Left colon (tissue), 2 donors: ENCODE measurements at places on chromosomes 7 and 10. TPM values are rescaled to one million over a fixed set of nuclear protein-coding genes. Genes with fewer than 3 reads are reported as not detected.
A peak's percentile ranks its signal among the peaks of the same experiment; 100 is the strongest.

DNA sequence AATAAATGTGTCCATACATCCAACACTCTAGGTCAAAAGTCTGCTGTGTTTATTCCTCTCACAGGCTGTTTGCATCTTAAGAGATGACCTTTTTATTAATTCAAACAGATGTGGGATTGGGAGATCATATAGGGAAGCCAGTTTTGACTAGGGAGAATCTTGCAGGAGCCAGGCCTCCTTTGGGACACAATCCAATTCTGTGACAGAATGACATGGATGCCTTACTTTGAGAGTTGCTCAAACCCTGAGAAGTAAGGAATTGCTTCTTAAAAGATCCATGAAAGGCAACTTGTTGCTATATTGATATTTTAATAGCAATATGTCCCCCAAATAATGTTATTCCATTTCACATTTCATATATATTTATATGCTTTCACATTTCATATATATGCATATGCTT, 53.5 kb upstream of the CACNB2 start:
- no peak for DNase-seq

- DNase-seq = no peak
These were observed 177.3 kb downstream of the PHTF2 start for GRCh38 chr7:77975672-77976480.

- no peak for DNase-seq
These were observed 86.0 kb downstream of the LARP4B start for GRCh38 chr10:845526-845925.

GRCh38 chr10:17053513-17053912, 76.1 kb downstream of the CUBN start:
- no peak for DNase-seq

- no peak for DNase-seq
These were observed 246.4 kb upstream of the GRB10 start for GRCh38 chr7:51029131-51029530.

GRCh38 chr7:4714767-4715409, 32.8 kb downstream of the FOXK1 start:
- no peak for DNase-seq

DNA sequence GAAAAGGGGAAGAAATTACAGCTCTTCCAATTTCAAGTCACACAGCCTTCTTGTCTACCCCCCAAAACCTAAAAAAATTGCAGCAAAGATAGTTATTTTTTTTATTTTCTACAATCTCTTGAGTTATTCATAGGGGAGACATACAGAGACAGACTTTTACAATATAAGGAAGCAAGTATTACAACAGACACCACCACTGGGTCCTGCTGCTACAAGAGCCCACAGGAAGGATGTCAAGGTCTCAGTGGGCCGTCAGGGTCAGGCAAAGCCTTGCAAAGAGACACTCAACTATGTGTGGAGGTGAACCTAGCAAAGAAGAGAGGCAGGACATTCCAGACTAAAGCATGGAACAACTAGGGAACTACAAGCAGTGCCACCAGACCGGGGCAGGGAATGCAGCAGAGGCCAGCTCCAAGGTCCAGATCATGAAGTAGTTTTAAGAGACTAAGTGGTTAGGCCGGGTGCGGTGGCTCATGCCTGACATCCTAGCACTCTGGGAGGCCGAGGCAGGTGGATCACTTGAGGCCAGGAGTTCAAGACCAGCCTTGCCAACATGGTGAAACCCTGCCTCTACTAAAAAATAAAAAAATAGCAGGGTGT, 28.2 kb upstream of the ZCCHC24 start:
- DNase-seq = no peak

GRCh38 chr10:30026080-30026479, 33.3 kb downstream of the JCAD start:
- DNase-seq = no peak

- no peak for DNase-seq
These were observed 465.2 kb downstream of the MDFIC start for GRCh38 chr7:115387137-115387536.

DNA sequence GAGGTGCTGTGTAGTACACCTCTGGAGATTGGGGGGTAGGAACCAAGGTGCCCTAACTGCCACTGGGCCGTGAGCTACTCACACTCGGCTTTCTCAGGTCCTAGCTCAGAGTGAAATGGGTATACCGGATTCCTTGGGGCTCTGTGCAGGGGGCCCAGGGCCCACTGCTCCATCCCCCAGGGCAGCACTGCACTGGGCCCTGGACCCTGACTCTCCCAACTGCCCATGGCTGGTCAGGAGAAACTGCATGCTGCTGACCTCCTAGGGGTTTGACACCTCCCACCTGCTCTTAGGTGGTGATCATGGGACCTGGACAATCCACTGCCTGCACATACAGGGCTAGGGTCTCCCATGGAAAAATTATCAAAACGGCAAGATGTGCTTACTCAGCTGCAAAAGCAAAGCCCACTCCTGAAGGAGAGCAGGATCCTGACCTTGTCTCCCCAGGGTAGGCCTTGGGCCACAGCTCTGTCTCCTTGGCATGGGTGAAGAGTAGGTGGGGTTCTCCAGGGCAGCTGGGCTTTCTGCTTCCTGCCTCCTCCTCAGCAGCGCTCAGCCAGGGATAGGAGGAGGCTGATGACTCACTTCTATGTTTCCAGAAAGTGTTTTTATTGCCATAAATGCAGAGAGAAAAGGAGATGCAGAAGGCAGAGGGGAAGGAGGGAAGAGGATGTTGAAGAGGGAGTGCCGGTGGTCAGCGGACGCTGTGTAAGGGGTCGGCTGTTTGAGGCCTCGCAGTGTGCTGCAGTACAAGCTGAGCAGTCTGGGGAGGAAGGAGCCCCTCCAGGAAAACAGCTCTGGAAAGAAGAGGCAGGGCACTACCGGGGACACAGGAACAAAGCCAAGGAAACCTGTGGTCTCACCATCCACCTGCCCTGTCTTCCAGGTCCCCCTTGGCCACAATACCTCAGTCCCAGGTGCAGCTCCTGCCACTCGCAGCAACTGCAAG, 107.8 kb downstream of the ARHGAP22 start:
- DNase-seq = no peak

DNA sequence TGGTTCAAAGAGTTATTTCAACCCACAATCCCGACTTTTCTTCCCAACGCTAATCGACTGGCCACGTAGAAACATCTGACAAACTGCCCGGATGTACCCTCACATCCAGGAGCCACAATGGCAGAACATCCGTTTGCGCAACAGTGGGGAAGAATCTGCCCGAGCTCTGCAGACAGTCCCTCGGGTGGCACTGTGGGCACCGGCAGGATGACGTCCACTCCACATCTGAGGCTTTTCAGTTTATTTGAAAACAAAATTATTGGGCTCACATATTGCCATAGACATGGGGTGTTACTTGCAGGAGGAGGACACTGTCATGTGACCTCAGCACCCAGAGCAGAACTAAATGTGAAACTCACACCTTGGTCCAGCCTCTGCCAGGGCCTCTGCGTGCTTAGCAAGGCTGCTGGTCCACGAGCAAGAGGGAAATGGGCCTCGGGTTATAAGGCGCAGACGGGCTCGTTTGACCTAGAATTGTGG, 84.1 kb downstream of the MKI67 start:
- DNase-seq = no peak

DNA sequence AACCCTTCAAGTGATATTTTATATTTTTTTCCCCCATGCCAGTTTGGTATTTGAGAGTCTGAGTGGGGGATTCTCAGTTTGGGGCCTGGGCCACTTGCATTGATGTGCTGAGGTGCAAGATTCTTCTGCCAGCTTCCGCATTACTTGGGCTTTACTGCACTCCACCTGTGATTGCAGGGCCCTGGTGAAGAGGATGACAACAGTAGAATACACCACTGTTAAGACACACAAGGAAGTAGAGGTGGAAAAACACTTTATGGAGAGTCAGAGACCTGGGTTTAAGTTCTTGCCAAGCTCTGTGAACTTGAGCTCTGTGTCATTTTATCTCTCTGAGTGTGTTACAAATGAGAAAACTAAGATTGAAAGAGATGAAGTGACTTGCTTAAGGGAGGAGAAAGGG, 209.4 kb downstream of the LRMDA start:
- DNase-seq = peak; percentile 37

DNA sequence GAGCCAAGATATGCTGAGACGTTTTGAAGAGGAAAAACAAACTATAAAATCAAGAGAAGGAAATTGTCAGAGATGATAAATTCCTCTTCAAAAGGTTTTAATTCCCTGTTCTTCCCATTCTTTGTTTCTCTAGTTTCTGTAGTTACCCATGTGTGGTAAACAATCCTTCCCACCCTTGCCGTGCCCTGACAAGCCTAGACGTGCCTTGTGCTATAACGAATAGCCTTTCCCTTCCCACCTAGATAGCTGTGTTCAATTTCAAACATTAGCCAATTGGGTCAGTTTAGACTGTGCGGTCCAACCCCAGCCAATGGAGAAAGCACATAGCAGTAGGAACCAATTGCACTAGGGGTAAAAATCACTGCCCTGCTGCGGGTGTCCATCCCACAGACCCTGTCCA, 138.1 kb downstream of the RALA start:
- DNase-seq = no peak

GRCh38 chr10:33276282-33276923, 58.1 kb downstream of the NRP1 start:
- DNase-seq = no peak

DNA sequence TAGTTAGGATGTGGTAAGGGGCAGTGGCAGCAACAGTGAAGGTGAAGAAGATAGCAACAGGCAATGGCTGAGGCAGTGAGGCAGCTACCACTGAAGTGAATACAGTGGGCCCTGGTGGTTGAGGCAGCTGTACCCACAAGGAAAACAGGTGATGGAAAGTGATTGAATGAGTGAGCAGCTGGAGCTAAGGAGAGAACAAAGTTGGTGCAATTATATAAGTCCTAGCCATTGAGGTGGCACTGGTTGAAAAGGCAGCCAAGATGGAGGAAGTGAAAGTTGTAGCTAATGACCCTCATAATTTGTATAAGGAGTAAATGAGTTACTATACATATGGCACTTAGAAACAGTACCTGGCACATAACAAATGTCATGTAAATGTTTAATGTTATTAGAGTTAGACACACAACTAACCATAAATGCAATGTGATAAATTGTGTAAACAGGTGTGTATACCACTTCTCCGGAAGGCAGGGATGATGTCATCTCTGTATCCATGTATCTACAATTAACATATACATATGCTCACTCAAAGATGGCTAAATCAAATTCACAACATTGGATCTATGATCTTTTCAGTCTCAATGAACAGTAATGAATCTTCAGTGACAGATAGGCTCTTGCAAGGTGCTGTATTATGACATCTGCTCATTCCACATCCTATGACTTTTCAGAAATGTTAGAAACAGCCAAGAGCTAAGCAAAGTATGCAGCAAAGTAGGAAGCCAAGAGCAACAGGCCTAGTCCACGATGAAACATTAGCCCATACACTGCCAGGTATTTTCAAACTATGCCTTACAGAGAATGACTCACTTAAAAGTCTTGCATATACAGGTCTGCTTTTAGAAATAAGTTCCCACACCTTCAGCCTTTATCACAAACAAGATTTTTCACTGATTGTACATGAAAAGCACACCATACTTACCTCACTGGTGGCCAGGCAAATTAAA, 10.7 kb downstream of the XPNPEP1 start:
- no peak for DNase-seq

- no peak for DNase-seq
These were observed 55.2 kb upstream of the SLC26A5 start for GRCh38 chr7:103501206-103501605.

DNA sequence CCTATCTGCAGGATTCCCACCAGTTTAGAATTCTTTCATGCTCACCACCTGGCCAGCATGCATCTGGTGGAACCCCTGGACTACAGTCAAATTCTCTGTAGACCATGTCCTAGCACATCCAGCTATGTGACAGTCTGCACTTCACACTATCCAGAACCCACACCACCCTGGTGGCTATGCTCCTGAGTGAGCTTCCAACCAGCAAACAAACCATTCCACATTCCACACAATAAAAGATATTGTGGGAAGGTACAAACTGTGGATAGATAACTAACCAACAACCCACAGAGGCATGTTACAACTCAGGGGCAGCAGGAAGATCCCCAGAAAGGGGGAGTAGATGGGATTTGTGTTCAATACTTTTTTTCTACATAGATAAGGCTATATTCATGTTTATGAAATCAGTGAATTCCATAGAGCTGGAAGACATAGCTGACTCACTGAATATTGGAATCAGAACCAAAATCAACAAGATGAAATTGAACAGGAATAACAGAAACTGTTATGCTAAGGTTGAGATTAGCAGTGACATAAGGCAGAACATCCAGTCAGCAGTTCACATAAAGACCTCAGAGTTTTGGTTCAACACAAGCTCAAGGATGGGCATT, 72.5 kb downstream of the LRRC17 start:
- no peak for DNase-seq

DNA sequence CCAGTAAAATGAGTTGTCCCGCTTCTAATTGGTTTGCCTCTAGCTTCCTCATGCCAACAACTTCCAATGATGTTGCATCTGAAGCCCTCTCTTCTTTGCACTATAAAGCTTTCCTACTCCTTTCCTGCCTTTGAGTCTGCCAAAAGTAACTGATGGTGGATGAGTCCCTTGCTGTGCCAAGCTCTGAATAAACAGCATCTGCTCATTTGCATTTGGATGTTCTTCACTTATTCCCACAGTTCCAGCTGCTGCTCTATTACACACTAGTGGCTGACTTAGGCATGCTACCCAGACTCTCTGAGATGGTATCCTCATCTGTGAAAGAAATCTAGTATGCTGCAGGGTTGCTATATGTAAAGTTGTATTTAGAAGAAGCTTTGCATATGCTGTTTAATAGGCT, 24.9 kb downstream of the SFR1 start:
- DNase-seq = no peak

GRCh38 chr7:64878684-64879083, 24.4 kb upstream of the ZNF273 start:
- DNase-seq = no peak

The INMT gene
- 6.4 TPM for total RNA-seq

The CYCS gene
- 391 TPM for total RNA-seq

The LBX1 gene
- total RNA-seq = not detected

The PTPN20 gene
- total RNA-seq = 2.7 TPM

The EEPD1 gene
- 13.4 TPM for total RNA-seq

The NRCAM gene
- 1.1 TPM for total RNA-seq

The C10orf90 gene
- total RNA-seq = 0.18 TPM

The MALRD1 gene
- 0.36 TPM for total RNA-seq

The TMEM184A gene
- total RNA-seq = 58.3 TPM

The NCF1 gene
- 4.4 TPM for total RNA-seq
